CD4-positive, alpha-beta T cell treated with Interleukin-1 beta for 1 hour (primary cell): ENCODE measurements at places on chromosomes 2 and 18.
A peak's percentile ranks its signal among the peaks of the same experiment; 100 is the strongest.

DNA sequence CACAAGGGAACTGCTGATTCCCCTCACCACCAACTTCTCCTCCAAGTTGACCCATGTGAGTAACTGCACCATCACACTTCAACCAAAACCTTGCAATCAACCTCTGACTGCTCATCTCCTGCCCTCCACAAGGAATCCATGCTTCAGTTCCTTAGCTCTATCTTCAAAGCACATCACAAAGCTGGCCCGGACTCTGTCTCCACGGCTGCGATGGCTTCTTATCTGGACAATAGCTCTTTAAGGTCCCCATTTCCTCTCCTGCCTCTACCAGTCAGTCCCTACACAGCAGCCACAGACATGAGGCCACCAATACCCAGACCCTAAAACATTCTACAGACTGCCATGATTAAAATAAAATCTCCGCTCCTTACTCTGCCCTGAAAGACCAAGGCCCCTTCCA, 25.7 kb downstream of the MBOAT2 start:
- no peak for DNase-seq

GRCh38 chr18:9823805-9824473, 61.8 kb upstream of the TXNDC2 start:
- no peak for DNase-seq

- no peak for DNase-seq
Measured at GRCh38 chr2:207481924-207482323, 47.8 kb upstream of the CREB1 start.

GRCh38 chr2:30178618-30179434, 32.0 kb downstream of the YPEL5 start:
- no peak for DNase-seq

- no peak for DNase-seq
Measured at GRCh38 chr2:144830543-144830942, 310.6 kb upstream of the ZEB2 start.

- DNase-seq = no peak
Measured at GRCh38 chr2:180876506-180876905, 103.9 kb upstream of the UBE2E3 start.

DNA sequence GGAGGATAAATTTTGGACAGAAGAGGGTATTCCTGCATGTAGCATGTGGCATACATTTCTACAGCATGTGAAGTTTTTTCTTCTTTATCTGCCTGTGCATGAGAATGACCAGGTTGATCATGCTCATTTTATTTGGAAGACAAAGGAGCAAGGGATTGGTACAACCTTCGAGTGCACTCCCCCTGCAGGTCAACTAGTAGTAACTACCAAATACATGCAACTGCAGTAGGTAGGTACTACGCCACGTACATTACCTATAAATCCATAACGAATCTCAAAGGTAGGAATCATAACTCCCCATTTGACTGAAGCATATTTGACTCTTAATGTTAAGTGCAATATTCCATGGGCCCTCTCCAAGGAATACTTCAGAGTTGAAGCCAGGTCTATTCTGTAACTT, 763.9 kb downstream of the TSN start:
- no peak for DNase-seq

DNA sequence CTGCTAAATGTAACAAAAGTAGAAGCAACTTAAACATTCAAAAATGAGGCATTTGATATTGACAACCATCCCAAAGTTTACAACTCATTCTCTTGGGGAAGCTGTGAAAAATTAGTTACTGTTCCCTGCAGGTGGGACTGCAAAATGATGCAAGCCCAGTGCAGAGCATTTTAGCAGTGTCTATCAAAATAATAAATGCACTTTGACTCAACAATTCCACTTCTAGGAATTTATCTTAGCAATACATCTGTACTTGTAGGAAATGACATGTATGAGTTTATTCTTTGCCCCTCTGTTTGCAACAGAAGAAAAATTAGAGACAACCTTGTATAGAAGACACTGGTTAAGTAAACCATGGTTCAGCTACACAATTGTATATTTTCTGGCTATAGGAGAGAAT, 48.0 kb upstream of the TLK1 start:
- no peak for DNase-seq

GRCh38 chr2:232369126-232369951, 9.2 kb upstream of the ALPP start:
- DNase-seq = no peak

DNA sequence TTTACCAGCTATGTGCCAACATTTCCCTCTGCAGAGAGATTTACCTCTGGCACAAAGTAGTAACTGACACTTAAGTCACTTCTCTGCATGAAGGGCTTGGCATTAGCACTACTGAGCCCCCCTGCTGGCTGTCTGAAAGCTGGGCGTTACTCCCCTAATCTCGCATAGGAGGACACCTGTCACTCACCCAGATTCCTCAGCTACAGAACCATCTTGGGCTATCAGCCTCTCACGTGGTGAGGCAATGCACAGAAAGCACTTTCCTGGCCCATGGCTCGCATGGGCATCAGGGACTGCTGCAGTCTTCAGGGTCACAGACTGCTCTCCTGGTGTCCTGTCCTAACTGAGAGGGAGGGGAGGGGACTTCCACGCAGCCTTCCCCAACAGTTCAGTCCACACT, 12.0 kb downstream of the SERPINE2 start:
- no peak for DNase-seq

DNA sequence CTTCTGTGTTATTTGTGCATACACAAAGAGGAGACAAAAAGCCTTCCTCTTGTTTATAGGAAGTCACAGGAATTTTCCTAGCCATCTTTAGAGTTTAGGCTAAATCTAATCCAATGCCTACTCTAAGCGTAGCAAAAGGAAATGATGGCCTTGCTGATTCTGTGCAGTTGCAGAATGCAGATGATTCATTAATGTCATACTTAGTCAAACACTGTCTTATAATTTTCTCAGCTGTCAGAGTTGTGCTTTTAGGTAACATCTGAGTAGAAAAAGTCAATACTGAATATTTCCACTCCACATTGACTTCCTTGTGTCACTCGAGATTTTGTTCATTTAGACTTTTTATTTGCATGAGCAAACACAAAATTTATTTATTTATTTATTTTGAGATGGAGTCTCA, 157.9 kb upstream of the FOSL2 start:
- DNase-seq = no peak

- DNase-seq = no peak
Measured at GRCh38 chr2:127681976-127682857, 6.9 kb upstream of the LIMS2 start.

DNA sequence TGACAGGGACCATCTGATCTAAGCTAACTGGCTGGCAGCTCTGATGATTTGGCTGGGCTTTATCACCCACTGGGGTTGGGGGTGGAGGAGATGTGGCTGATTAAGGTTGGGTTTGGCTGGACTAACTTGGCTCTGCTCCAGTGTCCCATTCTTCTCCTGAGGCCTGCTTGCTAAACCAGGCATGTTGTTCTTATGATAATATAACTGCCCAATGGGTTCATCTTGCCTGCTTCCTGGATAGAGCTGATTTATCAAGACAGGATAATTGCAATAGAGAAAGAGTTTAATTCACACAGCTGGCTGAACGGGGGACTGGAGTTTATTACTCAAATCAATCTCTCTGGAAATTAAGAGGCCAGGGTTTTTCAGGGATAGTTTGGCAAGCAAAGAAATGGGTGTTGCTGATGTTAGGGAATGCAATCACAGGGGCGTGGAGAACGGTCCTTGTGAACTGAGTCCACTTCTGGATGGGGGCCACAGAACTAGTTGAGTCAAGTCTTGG, 150.4 kb downstream of the PTH2R start:
- DNase-seq = no peak

GRCh38 chr2:189287982-189288521, 108.5 kb upstream of the COL5A2 start:
- DNase-seq = peak; percentile 34

- no peak for DNase-seq
Measured at GRCh38 chr2:41910126-41910525, 137.7 kb upstream of the PKDCC start.

DNA sequence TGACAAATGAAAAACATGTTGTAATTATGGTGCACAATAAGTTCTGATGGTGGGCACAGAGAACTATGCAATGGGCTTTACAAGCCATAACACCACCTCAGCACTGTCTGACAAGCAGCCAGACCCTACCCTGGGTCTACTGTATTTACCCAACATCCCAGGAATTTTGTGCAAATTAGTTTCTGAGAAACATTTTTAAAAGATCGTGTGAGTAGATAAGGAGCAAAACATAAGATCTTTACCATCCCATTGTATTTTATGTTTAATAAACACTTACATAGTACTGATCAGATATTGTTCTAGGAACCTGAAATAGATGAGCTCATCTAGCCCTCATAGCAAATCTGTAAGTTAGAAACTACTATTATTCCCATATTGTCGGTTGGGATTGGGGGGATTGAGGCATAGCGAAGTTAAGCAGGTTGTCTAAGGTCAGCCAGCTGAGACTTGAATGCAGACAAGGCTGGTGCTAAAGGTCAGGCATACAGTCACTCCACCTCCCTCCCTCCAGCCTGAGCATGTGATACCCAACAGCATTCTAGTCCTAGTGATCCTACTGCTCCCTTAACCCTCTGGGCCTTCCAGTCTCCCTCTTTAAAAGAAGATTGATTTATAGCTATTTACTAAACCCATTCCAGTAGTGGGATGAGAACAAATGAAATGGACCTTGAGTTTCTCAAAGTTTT, 67.4 kb upstream of the STAM2 start:
- DNase-seq = no peak

DNA sequence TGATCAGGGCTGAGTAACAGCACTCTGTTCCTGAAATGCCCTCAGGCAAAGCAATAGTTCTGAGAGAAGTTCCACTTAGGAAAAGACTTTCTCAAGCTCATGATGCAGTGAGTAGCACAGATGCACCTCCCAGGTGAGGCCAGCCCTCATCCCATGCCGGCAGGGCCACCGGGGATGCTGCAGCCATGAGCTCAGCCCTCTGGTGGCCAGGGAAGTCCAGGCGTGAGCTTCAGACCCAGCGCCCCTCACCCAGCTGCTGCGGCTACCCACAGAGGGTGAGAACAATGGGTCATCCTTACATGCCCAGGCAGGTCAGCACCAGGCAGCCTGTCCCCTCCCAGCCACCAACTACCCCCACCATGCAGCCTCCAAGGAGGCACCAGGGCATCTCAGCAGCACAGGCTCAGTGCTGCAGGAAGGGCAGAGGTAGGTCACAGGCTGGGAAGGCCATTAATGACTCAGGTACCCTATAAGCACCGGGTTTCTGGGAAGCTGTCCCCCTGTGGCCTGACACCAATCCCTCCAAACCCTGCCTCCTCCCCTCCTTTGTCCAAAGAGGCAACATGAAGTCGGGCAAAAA, 50.6 kb downstream of the TTC32 start:
- no peak for DNase-seq

GRCh38 chr2:201126308-201127151, 10.6 kb downstream of the CFLAR start:
- DNase-seq = no peak

GRCh38 chr2:39326644-39327043, 82.9 kb upstream of the CDKL4 start:
- no peak for DNase-seq

DNA sequence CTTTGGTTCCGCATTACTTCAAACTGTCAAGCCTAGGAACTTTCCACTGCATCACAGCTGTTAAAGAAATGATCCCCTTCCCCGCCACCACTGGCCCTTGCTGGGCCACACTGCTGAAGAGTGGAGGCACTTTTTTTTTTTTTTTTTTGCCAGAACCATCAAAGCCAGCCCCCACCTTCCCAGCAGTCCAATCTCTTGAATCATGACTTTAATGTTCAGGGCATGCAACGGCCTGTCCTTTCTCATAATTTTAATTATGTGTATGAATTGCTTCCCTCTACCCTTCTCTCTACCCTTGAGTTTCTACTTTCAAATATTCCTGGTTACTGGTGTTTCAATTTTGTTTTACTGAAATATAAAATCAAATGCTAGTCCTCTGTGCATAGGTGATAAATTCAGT, 102.1 kb upstream of the LMAN1 start:
- DNase-seq = no peak

DNA sequence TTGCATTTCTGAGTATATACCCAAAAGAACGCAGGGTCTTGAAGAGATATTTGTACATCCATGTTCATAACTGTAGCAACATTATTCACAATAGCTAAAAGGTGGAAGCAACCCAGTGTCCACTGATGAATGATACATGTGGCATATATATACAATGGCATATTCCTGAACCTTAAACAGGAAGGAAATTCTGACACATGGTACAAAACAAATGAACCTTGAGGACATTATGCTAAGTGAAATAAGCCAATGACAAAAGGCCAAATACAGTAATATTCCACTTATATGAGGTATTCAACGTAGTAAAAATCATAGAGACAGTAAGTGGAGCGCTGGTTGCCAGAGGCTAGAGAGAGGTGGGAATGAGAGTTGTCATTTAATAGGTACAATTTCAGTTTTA, 8.1 kb downstream of the AAK1 start:
- DNase-seq = no peak

- no peak for DNase-seq
Measured at GRCh38 chr2:25313711-25314513, 27.8 kb downstream of the DNMT3A start.

DNA sequence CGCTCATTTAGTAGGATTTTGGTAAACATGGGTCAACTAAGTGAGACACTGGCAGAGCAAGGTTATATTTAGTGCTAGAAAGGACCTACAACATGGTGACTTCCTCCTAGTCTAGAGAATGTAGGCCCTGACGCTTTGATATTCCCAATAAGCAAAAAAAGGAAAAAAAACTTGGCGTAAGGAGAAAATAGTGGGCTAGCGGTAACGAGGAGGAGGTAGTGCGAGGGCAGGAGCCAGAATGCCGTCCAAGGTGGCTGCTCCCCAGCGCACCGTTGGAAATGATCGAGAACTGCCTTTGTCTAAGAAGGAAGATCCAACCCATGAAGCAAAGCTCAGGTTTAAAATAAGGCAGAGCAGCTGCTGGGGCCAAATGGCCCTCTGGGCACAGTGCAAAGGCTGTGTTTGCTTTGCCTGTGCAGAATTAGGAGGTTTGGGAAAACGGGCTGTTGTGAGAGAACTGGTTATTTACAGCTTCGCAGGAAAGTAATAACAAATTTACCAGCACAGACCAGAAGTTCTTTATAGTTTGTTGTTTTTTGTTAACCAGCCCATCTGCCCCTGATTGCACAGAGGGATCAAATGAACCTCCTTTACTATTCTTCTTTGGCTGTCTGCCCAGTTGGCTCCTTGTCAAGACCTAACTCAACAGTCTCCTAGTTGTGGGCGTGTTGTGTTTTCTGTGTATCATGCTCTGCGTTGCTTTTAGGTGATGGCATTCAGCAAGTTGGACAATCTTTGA, 86.6 kb downstream of the ITGB1BP1 start:
- no peak for DNase-seq

DNA sequence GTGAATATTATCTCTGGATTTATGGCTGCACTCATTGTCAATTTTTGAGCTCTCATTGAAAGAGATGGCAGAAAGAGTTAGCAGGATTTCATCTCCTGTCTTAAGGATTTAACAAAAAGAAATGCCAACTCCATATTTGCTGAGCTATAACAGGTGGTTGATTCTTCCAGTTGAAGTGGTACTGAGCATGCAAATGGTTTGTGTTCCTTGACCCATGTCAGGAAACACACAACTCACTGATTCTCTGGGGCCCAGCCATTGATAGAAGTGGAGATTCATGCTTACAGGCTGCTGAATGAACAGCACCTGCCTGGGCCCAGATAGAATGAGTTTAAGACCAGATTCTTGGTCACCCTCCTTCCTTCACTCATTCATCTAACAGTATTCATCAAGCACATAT, 128.8 kb downstream of the CERS6 start:
- no peak for DNase-seq

GRCh38 chr18:23012249-23012648, 79.1 kb downstream of the RBBP8 start:
- DNase-seq = no peak
